ENCODE measurements at places on chromosomes 5 and 9. TPM values are rescaled to one million over a fixed set of nuclear protein-coding genes. Genes with fewer than 3 reads are reported as not detected.

APBA1 gene
- 4.3 TPM for total RNA-seq

ADGRV1 gene
- total RNA-seq: 49.7 TPM

LCN10 gene
- total RNA-seq: 2.5 TPM

ESM1 gene
- total RNA-seq: 0.68 TPM

CSF1R gene
- total RNA-seq: 78.2 TPM

BHMT gene
- not detected for total RNA-seq

GPX3 gene
- total RNA-seq: 855 TPM

STK10 gene
- total RNA-seq: 72.5 TPM

GARIN3 gene
- not detected for total RNA-seq

CERCAM gene
- total RNA-seq: 11.2 TPM

FRRS1L gene
- total RNA-seq: 0.06 TPM

PCDHGB6 gene
- total RNA-seq: 7.7 TPM

TNFSF15 gene
- total RNA-seq: 5.2 TPM

GRCh38 chr5:57478826-57479225, 3.8 kb downstream of the ACTBL2 start:
- DNase-seq: no peak

GRCh38 chr5:142133330-142134206, 25.0 kb downstream of the NDFIP1 start:
- DNase-seq: no peak

DNA sequence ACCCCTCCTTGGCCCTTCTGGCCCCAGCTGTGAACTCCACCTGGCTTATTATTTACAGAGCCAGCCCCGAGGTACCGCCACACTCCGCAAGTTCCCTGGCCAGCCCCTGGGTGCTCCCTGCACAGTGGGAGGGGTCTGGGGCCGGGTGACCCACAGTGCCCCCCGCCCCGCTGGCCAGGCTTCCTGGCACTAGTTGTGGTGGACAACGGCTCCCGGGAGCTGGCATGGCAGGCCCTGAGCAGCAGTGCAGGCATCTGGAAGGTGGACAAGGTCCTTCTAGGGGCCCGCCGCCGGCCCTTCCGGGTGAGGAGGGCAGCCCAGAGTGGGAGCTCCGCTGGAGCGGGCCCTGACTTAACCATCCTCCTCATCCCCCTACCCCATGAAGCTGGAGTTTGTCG, 3.9 kb downstream of the MAMDC4 start:
- DNase-seq: no peak

DNA sequence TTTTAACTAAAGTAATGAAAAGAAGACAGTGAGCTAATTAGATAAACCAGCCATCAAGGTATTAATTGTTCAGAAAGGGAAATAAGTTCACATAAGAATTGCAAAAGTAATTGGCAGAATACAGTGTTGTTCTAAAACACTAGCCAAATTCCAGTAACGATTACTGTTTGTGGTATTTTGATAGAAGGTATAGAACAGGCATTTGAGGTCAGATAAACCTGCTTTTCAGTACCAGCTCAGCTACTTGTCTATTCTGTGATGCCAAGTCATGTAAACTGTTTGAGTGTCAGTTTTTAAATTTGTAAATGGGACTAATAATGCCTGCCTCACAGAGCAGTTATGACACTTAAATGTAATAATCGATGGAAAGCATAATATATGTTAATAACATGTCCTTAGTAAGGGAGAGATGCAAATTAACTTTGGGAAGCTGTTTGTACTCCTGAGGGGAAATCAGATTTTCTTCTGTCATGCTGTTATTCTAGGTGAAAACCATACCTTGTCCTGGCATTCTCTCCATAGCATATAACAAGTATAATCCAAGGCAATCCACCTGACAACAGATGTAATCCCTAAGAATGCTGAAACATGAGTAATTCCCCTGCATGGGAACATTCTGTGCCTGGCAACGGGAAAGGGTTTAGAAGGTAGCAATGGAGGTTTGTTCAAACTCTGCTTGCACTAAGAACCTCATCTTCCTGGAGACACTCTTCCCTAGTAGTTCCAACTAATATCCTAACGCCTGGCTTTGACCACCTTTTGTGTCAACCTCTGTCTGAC, 509.5 kb upstream of the PAPPA start:
- DNase-seq: no peak

DNA sequence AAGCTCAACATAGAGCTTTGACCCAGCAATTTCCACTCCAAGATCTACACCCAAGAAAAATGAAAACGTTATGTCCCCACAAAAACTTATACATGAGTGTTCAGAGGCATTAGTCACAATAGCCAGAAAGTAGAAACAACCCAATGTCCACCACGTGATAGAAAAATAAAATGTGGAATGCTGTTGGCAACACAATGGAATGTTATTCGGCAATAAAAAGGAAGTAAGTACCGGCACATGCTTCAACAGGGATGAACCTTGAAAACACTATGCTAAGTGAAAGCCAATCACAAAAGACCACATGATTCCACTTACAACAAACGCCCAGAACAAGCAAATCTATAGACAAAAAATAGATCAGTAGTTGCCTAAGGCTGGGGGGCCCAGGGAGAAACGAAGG, 6.0 kb downstream of the UBQLN1 start:
- DNase-seq: no peak

- DNase-seq: no peak
Measured at GRCh38 chr9:2209400-2209799, 194.3 kb downstream of the SMARCA2 start.

GRCh38 chr5:2989517-2989916, 238.0 kb upstream of the IRX2 start:
- DNase-seq: no peak

DNA sequence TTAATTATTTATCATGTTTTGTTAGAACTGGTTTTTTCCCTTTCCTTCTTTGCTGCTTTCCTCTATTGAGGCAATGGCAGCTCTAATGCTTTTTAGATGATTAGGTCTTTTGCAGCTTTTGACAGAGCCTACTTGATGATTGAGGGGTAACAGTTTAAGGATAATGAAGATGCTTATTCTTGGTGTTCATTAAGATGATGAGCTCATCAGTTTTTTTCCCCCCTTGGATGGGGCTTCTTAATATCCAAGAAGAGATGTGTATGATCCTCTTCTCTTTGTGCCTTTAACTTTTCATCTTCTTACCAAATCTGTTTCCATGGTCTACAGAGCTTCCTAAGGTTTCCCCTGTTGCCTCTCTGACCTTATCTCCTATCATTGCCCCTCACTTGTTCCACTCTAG, 15.8 kb downstream of the RBM27 start:
- DNase-seq: no peak

GRCh38 chr9:95127249-95128176, 190.0 kb downstream of the FANCC start:
- DNase-seq: peak; percentile 88

GRCh38 chr9:27528076-27528885, 1.3 kb downstream of the MOB3B start:
- DNase-seq: peak; percentile 86

- DNase-seq: no peak
Measured at GRCh38 chr5:80481019-80481893, 6.6 kb upstream of the FAM151B start.

DNA sequence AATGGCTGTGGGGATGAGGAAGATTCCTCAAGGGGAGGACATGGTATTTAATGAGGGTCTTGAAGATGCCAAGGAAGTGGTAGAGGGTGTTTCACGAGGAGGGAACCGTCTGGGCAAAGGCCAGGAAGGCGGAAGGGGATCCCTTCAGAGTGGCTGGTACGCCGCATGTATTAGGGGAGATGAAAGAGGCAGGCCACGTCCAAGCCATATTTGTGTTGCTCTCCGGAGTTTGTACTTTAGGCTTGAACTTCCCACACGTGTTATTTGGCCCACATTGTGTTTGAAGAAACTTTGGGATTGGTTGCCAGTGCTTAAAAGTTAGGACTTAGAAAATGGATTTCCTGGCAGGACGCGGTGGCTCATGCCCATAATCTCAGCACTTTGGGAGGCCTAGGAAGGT, 1.2 kb downstream of the FXN start:
- no peak for DNase-seq

GRCh38 chr5:77418162-77418561, 74.0 kb downstream of the WDR41 start:
- no peak for DNase-seq

GRCh38 chr9:93061260-93061751, 2.8 kb downstream of the SUSD3 start:
- no peak for DNase-seq

DNA sequence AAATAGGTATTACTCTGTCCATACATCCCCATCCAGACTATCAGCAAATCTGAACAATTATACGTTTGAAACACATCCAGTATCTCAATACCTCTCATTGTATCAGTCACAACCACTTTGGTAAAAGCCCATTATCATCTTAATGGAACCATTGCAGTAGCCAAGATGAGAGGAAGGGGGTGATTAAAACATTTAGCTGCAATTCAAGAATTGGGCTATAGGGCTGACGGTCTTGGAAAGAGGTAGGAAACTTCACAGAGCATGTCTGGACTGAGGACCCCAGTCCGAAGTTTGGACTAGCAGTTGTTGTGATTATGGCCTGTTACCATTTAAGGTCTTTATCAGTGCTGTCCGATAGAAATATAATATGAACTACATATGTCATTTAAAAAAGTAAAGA, 8.6 kb downstream of the SLC12A2 start:
- DNase-seq: no peak

DNA sequence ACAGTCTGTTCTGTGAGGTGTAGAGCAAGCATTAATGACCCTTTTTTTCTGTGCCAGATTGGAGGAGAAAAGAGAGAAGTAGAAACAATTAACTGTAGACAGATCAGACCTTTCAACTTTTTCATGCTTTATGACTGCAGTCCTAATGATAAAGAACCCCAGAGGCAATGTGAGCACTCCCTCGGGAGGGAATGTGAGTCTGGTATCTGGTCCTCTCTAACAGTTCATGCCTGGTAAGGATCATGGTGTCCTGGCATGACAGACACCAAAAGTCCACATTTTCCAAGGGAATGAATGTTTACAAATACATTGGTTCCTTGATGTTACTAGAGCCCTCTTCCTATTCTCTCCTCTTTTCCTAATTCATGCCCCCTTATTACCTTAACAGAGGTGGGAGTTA, 70.3 kb downstream of the MTAP start:
- DNase-seq: no peak

GRCh38 chr9:129012343-129012742, 15.8 kb downstream of the SH3GLB2 start:
- DNase-seq: no peak

GRCh38 chr9:137236238-137236935, 4.7 kb upstream of the TUBB4B start:
- DNase-seq: peak; percentile 93

GRCh38 chr5:2113348-2114131, 230.8 kb upstream of the IRX4 start:
- no peak for DNase-seq

DNA sequence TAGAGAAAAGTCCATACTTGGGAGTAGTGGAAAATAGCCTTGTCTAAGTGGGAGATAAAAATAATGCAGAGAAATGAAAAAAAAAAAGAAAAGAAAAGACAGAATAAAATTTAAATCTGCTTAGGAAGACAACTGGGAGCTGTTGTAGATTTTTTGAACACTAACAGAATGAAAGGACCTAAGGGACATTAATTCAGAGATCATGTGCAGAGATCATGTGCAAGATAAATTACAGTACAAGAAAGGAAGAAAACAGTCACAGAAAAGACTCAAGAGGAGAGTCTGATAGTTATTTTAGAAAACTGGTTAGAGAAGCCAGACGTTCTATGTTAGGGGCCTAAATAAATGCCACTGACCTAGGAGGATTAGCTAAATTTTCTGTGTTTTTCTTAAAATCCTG, 1226.8 kb upstream of the NUDT12 start:
- no peak for DNase-seq

- DNase-seq: no peak
Measured at GRCh38 chr5:61290791-61291210, 41.3 kb upstream of the ZSWIM6 start.

GRCh38 chr9:101512116-101512515, 21.5 kb upstream of the RNF20 start:
- no peak for DNase-seq

- no peak for DNase-seq
Measured at GRCh38 chr5:602466-603035, 9.6 kb upstream of the CEP72 start.

DNA sequence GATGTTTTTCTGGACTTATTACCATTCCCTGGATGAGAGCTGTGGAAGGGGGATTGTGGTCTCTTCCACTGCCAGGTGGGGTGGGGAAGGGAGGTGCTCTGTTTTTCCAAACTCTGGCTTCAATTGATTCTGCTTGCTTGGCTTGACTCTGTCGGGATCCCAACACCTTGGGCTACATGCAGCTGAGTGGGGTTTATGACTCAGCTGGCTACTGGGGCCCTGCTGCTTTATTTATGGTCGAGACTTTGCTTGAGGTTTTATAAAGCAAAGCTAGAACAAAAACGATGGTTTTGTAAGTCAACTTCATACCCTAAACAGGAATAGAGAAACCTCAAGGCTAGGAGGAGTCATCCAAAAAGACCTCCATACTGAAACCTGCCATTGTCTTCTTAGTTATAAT, 76.3 kb downstream of the AOPEP start:
- no peak for DNase-seq

Data from lower lobe of right lung (tissue), 2 donors.